ENCODE measurements at places on chromosomes 6 and 20.

DNA sequence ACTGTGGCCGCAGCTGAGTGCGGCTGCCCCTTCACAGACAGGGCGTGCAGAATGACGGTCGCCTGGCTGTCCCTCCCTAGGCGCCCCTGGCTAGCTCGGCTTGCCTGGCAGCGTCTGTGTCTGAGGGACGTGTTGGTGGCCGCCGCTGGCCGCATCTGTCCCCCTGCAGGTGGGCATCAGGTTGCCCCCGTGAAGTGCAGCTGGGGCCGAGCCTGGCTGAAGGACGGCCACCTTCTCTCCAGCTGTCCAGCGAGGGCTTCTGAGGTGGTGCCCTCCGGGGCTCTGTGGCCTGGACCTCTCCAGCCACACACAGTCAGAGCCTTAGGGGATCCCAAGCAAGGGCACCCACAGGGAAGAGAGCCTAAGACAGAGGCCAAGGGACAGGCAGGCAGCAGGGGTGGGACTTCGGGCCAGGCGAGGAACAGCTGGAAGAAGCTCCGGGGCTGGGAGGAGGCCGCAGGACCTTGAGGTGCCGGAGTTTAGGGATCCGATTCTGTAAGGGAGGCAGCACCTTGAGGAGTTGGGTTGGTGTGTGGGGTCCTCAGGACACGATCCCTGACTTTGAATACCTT, 89.0 kb upstream of the EPB41L1 start:
- DNase-seq = no peak

DNA sequence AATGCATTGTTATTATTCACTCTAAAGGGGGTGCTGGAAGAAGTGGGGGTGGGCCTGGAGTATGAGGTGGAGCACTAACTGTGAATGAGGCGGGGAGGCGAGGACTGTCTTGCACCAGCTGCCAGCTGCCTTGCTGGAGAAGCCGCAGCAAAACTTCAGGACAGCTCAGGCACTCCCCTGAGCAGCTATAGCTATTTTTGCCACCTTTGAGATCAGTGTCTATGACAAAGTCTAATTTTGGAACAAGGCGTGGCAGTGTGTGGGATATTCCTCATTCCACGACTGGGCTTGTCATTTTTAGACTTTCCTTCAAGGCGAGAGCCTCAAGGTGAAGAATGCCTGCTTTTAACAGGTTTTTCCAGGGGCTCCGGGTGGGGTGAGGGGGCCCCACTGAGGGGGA, 143.8 kb downstream of the DOK5 start:
- DNase-seq = peak; percentile 3

GRCh38 chr6:11845664-11846577, 67.3 kb upstream of the ADTRP start:
- DNase-seq = no peak

DNA sequence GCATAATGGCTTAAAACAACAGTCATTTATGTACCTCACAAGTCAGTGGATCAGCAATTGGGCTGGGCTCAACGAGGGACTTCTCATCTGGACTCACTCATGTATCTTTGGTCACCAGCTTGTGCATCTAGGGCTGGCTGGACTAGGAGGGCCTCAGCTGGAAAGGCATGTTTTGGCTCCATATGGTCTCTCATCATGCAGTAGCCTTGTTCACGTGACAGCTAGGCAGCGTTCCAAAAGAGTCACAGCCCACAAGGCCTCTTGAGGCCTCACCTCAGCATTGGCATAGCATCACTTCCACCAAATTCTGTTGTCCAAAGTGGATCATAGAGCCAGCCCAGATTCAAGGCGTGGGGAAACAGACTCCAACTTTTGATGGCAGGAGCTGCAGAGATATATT, 110.1 kb downstream of the MAFB start:
- DNase-seq = peak; percentile 7

DNA sequence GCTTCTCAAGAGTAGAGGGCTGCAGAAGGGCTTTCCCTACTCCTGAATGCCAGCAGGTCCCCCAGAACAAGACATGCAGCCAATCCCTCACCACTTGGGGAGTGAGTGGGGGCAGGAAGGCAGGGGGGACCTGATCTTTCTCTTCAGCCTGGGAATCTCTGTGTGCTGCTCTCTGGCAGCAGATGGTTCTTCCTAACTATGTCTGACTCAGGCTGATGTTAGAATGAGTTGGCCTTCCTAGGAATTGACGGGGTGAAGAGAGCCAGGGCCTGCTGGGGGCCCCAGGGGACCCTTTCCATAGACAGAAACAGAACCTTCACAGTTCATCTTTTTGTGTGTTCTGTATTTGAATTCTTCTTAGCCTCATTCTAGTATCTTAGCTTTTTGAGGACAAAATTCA, 29.0 kb upstream of the TCP11 start:
- DNase-seq = peak; percentile 85

DNA sequence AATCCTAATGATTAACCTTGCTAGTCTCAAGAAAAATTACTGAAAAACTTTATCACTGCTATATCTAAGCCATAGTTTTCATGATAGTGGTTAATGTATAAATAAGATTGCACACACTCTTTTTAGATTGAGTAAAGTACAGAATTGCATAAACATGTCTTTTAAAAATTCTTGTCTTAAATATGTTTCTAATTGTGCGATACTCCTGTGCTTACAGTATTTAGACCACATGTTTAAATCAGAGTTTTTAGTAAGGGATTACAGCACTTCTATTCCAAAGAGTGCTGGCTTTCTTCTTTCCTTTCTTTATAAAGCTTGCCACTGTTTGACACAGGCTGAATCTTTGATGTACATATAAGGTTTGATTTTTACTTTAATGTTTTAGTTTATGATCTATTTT, 36.8 kb upstream of the RGS17 start:
- peak; percentile 2 for DNase-seq

DNA sequence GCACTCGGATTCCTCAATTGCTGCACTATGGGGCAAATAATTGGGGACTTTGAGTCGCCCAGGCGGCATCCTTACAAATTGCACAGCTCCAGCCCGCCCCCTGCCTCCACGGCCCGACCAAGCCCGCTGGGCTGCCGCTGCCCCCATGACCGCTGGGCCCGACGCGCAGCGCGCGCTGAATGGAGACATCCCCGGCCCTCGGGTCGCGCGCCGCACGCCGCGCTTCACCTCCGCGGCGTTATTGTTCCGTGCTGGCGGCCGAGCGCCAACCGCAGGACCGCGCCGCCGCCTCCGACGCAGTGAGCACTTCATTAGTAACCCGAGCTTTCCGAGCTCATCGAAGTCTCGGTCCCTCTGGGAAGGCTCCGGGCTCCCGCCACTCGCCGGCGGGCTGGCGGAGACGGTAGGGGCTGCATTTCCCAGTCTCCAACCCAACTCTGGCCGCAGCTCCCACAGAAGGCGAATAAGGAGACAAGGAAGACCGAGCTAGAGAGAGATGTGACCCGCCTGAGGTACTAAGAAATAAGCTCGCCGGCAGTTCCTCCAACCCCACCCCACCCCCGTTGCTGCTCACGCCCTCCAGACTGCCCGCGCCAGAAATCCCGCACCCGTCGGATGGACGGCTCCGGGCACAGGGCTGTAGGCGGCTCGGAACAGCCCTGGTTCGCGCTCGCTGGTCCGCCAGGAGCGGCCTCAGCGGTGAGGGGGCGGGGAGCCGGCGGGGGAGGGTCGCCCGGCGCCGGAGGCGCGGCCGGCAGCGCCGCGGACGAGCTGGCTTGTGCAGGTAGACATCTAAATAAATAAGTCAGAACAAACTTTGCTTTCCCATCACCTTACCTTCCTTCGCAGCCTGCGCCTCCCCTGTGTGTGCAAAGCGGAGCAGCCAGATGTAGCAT, 703 bp downstream of the EPHA7 start:
- DNase-seq = peak; percentile 7

DNA sequence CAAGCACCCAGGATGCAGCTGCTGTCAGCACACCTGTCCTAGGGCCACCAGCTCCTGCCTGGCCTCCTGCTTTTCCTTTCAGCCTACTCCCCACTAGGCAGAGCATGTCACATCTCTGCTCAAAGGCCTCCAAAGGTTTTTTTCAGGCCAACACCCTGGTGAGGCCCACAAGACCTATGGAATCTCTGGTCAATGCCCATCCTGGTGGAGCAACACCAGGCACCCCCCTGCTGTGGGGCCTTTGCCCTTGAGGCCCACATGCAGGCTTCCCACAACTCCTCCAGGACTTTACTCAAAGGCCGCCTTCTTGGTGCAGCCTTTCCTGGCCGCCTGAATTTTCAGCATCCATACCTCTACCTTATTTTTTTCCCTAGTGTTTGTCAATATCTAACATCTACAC, 76.9 kb downstream of the SLC23A2 start:
- no peak for DNase-seq

DNA sequence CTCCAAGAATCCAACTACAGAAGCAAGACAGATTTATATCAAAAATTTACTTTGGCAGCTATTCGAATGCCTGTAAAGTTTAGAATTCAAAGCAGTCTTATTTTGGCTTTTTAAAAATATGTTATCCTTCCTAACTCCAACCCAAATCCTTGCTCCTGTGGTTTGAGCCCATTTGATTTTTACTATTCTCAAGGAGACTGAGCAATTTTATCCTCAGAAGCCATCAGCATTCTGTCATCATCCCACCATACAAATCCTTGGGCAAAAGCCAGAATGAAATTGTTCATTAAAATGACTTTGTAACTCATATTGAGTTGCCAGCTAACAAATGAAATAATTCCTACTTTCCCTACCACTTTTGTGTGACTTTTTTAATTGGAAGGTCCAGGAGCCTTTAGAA, 392.8 kb downstream of the ADGRB3 start:
- peak; percentile 38 for DNase-seq

DNA sequence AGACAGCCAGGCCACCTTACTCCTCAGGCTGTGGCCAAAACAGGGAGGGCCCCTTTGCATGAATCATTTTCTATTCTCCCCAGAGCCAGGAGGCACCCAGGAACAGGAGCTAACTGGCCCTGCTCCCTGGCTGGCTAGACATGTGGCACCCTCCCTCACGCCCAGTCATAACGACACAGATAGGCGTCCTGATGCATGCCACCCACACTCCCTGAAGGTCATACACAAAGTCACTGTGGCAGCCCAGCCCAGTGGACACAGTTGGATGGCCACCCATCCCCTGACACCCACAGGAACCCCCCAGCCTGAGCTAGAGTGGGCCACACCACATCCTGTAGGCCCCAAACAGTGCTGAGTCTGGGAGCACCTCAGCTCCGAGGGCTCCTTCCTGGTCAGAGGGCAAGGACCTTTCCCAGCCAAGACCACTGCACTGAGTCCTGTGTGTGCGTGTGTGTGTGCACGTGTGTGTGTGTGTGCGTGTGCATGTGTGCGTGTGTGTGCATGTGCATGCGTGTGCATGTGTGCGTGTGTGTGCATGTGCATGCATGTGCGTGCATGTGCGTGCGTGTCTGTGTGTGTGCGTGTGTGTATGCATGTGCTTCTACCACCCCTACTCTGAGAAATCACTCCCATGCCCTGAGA, 21.6 kb downstream of the TFEB start:
- DNase-seq = no peak

GRCh38 chr6:139605350-139605749, 230.9 kb upstream of the CITED2 start:
- peak; percentile 58 for DNase-seq

GRCh38 chr6:51514748-51515402, 572.5 kb downstream of the PKHD1 start:
- DNase-seq = no peak

GRCh38 chr20:62345681-62346370, 21.3 kb downstream of the LAMA5 start:
- no peak for DNase-seq

- DNase-seq = peak; percentile 66
Measured at GRCh38 chr6:166520905-166521834, 65.3 kb downstream of the RAMACL start.

DNA sequence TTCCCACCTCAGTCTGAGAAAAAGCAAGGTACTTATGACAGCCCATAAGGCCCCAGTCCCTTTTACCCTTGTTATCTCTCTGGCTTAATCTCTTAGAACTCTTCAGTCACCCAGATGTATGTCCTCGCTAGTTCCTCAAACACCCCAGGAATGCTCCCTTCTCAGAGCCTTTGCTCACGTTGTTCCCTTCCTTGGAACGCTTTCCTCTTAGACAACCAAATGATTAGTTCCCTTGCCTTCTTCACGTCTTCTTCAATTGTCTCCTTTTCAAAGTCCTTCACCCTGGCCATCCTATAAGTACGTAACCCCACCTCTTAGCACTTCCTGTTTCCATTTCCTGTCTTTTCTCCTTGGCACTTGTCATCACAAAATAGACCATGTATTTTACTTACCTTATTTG, 1.1 kb upstream of the APOBEC2 start:
- DNase-seq = no peak
